ENCODE measurements at places on chromosomes 11 and 22.

GRCh38 chr11:70517203-70517602 lies 118.9 kb downstream of the CTTN start:
- H3K4me3 ChIP-seq, result no peak overlapping the region
- no peaks in the 10 kb centered on the region for H3K4me1 ChIP-seq
- peak; percentile 11 for DNase-seq

DNA sequence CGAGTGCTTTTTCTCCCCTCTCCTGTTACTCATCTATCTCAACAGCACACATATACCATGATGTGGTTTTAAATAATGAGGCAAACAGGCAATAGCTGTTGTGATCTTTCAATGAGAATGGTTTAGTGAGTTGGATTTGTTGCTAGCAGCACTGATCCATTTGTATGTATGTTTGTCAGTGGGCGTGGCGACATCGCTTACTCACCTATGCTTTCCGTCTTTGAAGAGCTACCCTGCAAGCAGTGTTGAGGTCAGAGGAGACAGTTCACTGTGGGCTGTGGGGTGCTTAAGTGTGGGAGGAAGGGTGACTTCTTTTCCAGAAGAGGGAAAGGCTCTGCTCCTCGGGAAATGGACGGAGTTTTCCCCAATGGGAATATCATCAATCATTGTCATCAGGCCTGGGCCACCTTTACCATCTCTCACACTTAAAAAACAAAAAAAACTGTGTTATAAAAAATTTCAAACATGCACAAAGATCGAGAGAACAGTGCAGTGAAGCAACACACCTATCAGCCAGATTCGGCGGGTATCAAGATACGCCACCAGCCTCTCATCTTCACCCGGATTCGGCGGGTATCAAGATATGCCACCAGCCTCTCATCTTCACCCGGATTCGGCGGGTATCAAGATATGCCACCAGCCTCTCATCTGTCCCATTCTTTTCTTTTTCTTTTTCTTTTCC lies 83.8 kb downstream of the TBC1D22A start:
- no peak overlapping the region for H3K4me3 ChIP-seq
- no peak overlapping the region for H3K27ac ChIP-seq
- no peak for DNase-seq
- peaks cover 11% of the 10 kb centered on the region for H3K4me1 ChIP-seq
- H3K36me3 ChIP-seq, result no peaks in the 10 kb centered on the region

GRCh38 chr22:44889255-44889878 lies 120.4 kb downstream of the PHF21B start:
- DNase-seq, result no peak
- H3K4me1 ChIP-seq, result no peaks in the 10 kb centered on the region
- H3K4me3 ChIP-seq, result no peak overlapping the region
- no peaks in the 10 kb centered on the region for H3K36me3 ChIP-seq

- no peaks in the 10 kb centered on the region for H3K27me3 ChIP-seq
- H3K36me3 ChIP-seq, result peaks cover 70% of the 10 kb centered on the region
- DNase-seq, result peak; percentile 56
Measured at GRCh38 chr22:42623756-42624441, 9.2 kb upstream of the POLDIP3 start.

Measured in psoas muscle (tissue), 8 donors.